Colonic mucosa (tissue), 4 donors: ENCODE measurements at places on chromosomes 3 and 15.

GRCh38 chr3:172814738-172815137 is 64.2 kb downstream of the ECT2 start:
- no peak for DNase-seq

GRCh38 chr15:31867536-31868442 is 162.5 kb upstream of the CHRNA7 start:
- DNase-seq: peak; percentile 41

DNA sequence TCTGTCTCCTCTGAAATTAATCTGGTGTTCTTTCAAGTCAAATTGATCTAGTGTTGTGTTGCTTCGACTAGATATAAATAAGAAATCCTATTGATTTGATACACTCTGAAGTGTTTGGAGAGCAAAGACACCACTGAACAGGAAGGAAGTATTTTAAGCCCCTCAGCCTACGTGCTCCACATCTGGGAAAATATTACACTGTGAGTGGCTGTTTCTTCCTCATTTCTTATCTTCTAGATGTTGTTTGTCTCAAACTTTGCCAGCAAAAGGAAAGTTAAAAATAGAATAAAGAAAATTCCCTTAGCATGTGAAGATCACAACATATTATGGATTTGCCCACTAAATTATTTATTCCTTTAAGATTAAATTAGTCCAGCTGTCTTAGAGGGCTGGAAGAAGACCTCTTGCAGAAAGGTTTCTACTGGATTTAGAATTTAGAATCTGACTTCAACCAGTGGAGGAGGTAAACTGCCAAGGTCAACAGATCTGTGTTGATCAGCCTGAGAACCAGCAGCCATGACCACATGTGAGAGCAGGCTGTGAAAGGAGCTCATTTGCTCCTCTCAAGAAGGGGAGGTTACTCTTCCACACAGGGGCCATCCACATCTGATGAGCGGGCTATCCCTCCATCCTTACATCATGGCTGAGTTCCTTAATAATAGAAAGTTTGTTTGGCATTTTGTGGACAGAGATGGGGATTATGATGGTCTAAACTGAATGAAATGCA is 46.3 kb upstream of the ACKR4 start:
- DNase-seq: no peak

GRCh38 chr3:42057561-42058211 is 33.5 kb upstream of the TRAK1 start:
- DNase-seq: peak; percentile 69

- no peak for DNase-seq
These were observed 26.4 kb downstream of the ASB7 start for GRCh38 chr15:100628746-100629145.

- DNase-seq: no peak
These were observed 74.9 kb upstream of the CHRNB4 start for GRCh38 chr15:78715930-78716329.

DNA sequence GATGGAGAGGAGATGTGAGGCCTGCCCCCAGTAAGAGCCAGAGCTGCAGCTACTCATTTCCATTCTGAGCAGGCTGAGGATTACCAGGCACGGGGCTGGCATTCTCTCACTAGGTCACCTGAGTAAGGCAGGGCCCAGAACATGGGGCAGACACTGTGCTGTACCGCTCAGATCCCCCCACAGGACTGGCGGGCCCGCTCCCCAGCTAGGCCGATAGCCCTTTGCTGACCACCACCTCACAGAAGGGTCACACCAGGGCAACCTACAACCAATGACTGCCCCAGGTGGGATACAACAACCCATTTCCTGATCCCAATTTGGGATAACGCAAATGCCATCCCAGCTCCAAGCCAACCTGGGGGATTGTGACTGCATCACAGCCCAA is 52.5 kb downstream of the OXNAD1 start:
- DNase-seq: no peak

DNA sequence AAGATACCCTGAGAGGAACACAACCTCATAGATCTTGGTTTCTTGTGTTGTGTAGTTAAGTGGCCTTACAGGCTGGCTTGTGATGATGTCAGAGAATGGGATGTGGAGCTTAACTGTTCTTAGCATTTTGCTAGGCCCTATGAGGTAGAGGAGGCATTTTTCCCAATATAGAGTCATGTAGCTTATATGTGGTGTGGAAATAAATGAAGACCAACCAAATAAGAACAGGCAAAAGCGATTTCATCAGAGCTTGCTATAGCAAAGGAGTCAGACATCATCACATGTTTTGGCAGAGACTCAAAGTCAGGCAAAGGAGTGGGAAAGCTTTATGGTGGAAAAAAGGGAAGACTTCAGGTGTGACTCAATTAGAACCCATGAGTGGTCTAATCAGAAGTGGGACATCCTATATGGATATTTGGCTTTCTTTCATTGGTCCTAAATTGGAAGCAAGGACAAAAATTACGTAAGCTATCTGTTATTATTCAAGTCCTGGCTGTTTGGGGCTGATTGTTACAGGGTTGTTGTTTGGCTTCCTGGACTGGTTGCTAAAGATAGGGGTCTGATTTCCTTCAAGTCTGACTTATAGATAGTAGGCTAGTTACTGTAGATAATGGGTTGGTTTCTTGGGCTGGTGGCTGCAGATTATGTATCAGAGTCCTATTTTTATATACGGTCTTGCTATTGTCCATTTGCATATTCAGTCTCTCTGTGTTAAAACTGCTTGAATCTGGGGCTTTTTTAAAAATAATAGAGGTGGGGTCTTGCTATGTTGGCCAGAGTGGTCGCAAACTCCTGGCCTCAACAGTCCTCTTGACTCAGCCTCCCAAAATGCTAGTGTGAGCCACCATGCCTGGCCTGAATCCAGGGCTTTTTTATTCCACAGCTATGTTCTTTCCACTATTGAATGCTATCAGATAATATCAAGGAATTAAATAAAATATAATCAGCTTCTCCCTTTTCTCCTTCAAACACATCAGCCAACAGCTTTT is 30.3 kb upstream of the SETD2 start:
- DNase-seq: no peak

- no peak for DNase-seq
These were observed 10.8 kb downstream of the SAMMSON start for GRCh38 chr3:70010346-70010745.

DNA sequence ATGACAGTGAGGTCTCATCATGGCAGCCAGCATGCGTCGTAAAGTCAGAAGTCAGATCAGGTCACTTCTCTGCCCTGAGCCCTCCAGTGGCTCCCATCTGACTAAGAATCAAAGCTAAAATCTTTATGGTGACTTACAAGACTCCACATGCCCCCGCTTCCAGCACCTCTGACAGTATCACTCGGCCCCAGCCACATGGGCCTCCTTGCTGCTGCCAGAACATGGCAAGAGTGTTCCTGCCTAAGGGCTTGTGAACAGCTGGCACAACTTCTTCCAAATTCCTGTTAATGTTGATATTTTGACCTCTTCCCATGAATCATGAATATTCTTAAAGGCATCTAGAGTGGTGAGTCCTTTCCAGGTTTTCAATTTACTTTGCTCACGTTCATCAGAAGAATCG is 20.5 kb downstream of the POLR2M start:
- no peak for DNase-seq

- DNase-seq: no peak
These were observed 130.8 kb upstream of the SLC2A2 start for GRCh38 chr3:171157286-171157685.

- DNase-seq: no peak
These were observed at the start of gene PAQR9 for GRCh38 chr3:142963516-142964448. Gene PAQR9, minus strand, starts transcription at chr3:142963674. Its CDS starts 338 bp downstream, at chr3:142963336.

GRCh38 chr3:42148086-42148848 is 57.1 kb downstream of the TRAK1 start:
- DNase-seq: no peak

- peak; percentile 83 for DNase-seq
These were observed 34.1 kb upstream of the HES1 start for GRCh38 chr3:194101592-194102432.

- peak; percentile 55 for DNase-seq
These were observed 12.2 kb upstream of the HES1 start for GRCh38 chr3:194123726-194124125.

GRCh38 chr3:181626036-181626435 is 85.7 kb upstream of the SOX2 start:
- no peak for DNase-seq

DNA sequence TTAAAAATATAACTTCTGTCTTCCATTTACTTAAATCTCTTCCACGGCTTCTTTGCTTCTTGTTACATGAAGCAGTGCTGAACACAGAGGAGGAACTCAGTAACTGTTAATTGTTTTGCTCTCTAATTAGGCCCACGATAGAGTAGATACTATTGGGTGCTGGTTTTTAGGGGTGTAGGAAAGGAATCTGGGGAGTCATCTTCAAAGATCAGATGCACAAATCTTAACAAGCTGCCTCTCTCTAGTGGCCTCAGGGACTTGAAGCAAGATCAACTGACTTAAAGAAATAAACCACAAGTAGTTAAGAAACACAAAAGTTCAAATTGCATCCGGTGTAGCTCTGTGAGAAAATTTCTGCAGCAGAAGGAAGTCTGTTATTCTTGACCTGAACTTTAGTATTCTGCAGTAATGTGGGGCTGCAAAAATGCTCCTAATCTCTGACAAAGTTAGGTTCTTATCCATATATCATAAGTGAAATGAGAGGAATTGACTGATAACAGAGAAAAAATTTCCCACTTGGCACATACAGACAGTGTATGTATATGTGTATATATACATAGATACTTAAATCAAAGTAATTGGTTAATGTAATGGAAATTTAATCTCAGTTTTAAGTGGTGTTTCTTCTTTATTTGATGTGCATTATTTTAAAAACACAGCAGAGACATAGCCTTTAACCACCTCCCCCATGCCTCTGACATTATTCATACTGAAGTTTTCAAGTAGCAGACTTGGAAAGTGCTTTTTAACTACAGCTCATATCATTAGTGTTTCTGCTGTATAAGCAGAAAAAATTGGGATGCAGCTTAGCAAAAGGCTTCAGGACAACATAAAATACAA is 51.8 kb downstream of the CHST2 start:
- DNase-seq: no peak

GRCh38 chr3:47365213-47366153 is 15.3 kb upstream of the PTPN23 start:
- DNase-seq: peak; percentile 44

DNA sequence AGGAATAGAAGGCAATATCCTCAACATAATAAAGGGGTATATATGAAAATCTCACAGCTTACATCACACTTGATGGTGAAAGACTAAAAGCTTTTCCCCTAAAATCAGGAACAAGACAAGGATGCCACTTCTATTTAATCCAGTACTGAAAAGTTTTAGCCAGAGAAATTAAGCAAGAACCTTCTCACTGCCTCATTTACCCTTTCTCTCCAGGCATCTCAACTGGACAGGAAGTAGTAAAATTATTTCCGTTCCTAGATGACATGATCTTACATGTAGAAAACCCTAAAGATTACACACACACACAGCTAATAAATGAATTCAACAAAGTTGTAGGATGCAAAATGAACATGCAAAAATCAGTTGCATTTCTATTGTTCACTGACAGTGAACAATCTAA is 11.2 kb downstream of the SCAP start:
- DNase-seq: no peak

- no peak for DNase-seq
These were observed 104.0 kb upstream of the IQSEC1 start for GRCh38 chr3:13177236-13177635.

DNA sequence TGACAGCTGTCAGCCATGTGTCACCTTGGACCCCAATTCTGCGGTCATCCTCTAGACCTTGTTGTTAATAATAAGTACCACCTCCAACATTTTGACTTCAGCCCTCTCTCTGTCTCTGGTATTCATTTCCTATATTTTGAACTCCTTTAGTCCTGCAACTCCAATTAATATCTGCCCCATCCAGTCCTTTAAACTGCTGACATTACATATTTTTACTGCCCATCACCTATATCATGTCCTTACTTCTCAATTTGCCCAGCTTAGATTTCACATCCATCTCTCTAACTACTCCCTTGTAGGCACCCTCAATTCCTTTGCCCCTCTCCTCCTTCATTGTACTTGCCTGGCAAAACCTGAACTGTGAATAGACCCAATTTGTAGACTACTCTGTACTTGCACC is 73.5 kb downstream of the SCN10A start:
- DNase-seq: no peak

GRCh38 chr3:67312155-67312554 is 314.0 kb downstream of the KBTBD8 start:
- DNase-seq: no peak

- DNase-seq: no peak
These were observed 34.7 kb upstream of the GCSAM start for GRCh38 chr3:112167758-112168157.

DNA sequence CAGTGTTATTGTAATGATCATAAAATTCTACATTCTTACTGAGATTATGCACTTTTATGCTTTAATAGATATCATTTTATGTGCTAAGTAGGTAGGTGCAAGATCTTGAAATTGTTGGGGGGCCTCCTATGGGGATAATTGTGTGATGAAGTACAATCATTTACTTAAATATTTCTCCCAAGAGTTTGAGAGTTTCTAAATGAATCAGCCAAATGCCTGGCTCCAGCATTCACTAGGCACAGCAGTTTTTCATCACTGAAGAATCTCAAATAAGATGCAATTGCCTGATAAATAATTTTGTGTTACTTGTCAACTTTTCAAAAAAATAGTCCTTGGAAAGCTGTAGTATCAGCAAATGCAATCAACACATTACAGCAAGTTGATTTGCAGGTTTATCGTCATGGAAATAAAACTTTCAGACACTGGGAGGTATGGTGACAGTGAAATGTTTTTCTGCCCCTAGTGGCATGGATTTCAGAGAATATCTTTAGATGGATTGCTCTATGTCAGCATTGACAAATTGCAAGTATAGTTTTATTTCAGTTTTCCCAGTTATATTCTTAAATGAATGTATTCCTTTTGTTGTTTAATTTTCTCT is 167.1 kb downstream of the NEK11 start:
- no peak for DNase-seq

DNA sequence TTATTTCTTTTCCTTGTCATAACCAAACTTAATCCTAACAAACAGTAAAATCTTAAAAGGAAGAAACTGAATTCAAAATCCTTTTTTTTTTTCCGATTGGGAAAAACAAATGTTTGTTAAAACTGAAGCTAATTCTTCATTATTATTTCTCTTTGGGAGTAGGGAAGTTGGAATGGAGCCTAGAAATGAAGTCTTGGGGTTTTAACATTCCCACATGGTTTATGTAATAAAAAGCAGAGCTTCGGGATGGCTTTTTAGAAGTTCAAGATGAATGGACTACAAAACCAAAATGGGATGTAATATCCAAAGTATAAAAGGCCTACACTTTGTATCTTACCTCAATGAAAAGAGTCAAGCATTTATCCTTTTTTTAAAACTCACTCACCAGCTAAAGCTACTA is 189.0 kb upstream of the TMC3 start:
- DNase-seq: no peak

- no peak for DNase-seq
These were observed 46.9 kb upstream of the DIPK2A start for GRCh38 chr3:143924522-143925285.
